ENCODE measurements at places on chromosomes 16 and 17. TPM values are rescaled to one million over a fixed set of nuclear protein-coding genes. Genes with fewer than 3 reads are reported as not detected.
A peak's percentile ranks its signal among the peaks of the same experiment; 100 is the strongest.

- DNase-seq: no peak
Measured at GRCh38 chr16:85526185-85526974, 86.7 kb upstream of the GSE1 start.

DNA sequence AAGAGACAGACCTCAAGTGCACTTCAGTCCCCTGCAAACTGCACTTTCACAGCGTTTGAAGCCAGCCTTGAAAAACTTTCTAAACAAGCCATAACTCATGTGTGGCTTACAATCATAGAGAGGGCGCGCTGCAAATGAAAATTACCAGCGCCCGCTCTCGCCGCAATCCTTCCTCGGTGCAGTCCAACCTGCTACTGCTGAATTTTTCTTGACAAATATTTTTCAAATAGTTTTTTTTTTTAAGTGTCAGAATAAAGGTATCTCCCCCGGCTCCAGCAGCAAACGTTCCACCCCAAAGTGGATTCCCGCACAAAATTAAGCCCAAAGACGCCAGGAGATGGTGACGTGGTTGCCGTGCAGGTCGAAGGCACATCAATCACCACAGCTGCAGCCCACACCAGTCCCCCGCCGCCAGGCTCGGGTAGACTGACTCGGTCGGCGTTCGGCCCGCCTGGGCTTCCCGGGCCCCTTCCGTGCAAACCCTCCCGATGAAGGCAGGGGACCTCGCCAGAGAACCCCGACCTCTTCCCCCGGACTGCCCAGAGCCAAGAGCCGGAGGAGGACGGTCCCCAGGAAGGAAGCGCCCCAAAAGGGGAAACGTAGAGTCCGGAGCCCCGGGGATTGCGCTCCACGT lies 630 bp downstream of the GRB2 start:
- peak; percentile 29 for DNase-seq

- peak; percentile 36 for DNase-seq
Measured at GRCh38 chr17:59002848-59003247, 103.8 kb downstream of the TRIM37 start.

DNA sequence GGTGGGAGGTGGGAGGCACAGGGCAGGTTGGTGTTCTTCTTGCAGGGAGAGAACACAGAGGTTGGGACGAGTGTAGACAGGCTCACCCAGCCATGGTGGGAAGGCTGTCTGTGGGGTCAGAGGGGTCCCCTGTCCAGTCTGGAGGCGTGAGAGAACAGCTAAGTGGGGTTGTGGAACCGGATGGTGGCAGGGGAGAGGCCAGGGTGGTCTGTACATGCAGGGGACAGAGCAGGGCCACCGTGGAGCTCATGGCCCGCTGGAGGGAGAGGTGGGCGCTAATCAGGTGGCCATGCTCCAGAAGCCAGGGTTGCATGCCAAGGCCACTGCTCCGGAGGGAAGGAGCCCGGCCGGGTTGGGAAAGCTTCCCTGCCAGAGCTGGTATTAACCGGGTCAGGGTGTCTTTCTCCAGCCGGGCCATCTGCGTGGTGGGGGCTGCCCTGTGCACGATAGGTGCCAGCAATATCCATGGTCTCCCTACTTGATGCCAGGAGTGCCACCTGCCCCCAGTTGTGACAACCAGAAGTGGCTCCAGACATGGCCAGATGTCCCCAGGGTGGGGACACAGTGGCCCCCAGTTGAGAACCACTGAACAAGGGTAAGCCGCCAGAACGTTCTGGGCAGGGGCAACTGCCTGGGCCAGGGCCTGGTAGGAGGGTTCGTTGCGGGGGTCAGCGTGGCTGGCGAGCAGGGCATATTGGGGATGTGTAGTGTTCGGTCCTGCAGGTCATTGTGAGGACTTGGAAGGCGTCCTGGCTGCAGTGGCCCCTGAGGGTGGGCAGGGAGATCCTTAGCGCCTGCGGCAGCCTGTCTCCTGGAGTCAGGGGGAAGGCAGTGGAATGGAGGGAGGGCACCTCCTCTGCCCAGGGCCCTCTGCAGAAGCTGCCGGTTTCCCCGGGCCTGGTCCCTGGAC lies 5.1 kb downstream of the SNN start:
- no peak for DNase-seq

DNA sequence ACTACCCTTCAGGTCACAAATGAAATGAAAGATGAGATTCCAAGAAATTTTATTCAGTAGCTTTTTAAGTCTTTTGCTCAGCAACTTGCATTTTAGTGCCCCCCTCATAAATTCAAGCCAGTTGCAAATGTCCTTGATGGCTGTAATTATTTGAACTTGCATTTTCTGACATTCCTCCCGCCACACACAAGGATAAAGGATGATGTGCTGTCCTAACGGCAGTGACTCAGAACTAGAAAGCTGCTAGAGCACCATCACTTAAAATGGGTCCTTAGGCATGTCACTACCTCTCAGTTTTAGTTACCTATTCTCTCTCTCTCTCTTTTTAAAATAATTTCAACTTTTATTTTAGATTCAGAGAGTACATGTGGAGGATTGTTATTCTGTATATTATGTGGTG lies 306.7 kb downstream of the CNTNAP4 start:
- DNase-seq: no peak

- DNase-seq: no peak
Measured at GRCh38 chr17:880443-881269, 98.5 kb downstream of the MRM3 start.

- no peak for DNase-seq
Measured at GRCh38 chr16:52296076-52296475, 250.9 kb downstream of the TOX3 start.

- no peak for DNase-seq
Measured at GRCh38 chr17:49760932-49761558, 2.9 kb downstream of the FAM117A start.

DNA sequence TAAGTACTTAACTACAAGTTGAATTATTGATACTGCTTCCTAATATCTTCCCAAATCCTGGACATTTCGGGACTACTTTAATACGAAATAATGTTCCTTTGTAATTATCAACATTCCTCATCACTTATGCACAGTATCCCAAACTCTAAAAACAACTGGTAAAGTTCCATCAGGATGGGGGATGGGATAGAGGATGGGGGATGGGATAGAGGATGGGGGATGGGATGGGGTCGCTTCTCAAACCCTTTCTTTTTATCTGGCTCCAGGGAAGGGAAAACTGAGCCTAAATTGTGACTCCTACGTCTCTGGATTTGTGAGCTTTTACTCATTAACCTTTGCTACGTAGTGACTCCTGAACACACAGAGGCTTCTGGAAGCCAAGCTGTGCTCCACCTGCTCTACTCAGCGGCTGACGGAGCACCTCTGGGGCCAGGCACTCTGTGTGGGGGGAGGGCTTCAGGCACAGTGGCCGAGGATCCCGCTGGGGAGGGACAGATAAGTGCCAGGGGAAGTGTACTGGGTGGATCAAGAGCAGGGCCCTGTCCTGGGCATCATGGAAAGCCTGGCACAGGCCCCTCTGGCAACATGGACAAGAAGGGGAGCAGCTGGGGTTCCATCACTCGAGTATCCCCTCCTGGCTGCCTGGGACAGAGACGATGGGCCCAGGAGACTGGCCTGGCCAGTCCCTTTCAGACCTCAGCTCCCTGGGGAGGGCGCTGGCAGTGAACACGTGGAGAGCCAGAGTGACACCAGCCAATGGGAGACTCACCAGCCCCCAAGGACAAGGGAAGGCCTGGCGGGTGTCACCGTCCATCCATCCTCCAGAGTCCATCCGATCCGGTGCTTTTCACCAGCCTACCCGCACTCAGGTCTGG lies 56.2 kb downstream of the PGS1 start:
- no peak for DNase-seq

GRCh38 chr16:49835161-49835777 lies 20.6 kb downstream of the ZNF423 start:
- DNase-seq: no peak

DNA sequence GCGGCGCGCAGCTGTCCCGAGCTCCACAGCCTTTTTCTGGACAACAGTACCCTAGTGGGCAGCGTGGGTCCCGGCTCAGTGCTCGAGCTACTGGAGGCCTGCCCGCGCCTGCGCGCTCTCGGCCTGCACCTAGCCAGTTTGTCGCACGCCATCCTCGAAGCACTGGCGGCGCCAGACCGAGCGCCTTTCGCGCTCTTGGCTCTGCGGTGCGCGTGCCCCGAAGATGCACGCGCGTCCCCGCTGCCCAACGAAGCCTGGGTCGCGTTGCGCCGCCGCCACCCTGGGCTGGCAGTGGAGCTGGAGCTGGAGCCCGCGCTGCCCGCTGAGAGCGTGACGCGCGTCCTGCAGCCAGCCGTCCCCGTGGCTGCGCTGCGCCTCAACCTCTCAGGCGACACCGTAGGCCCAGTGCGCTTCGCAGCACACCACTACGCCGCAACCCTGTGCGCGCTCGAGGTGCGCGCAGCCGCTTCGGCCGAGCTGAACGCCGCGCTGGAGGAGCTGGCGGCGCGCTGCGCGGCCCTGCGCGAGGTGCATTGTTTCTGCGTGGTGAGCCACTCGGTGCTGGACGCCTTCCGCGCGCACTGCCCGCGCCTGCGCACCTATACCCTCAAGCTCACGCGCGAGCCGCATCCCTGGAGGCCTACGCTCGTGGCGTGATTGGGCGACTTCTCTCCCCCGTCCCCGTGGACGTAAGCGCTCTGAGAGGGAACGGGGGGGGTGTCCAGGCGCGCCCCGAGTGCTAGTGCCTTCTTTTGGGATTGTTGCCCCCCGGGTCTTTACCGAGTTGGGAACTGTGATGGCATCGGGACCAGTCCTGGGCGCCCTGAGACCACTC lies 1.2 kb upstream of the HSF4 start:
- no peak for DNase-seq

GRCh38 chr16:69894676-69895075 lies 56.5 kb upstream of the CLEC18A start:
- no peak for DNase-seq

DNA sequence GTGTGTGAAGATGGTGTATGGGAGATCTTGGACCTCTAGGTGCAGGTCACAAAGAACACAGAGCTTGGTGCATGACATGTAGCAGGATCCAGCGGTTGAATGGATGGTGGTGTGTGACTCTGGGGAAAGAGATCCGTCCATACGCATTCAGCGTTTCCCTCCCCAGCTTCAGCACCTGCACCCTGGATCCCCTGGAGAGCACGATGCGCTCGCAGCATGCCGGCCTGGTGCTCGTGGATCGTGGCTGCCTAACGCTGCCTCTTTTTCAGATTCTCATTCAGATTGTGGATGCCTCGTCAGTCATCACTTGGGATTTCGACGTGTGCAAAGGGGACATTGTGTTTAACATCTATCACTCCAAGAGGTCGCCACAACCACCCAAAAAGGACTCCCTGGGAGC lies 70.9 kb downstream of the SEC14L1 start:
- no peak for DNase-seq

- no peak for DNase-seq
Measured at GRCh38 chr16:1338119-1338730, 4.8 kb downstream of the BAIAP3 start.

GRCh38 chr16:5845046-5845445 lies 747.5 kb upstream of the EEF2KMT start:
- DNase-seq: no peak

DNA sequence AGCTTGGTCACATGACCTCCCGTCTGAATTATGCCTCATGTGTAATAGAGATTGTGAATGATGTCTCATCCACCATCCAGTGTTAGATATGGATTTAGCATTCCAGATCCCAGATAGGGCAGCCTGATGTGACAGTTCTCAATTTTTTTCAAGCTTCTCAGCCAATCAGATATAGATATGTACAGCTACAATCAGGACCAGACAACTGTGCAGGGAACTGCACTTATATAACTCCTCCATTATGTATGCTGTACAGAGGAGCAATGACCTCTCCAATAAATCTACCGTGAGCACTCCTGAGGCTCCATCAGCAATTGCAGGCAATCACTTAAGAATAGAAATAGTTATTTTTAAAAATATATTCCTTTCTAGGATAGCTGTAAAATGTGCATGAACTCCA lies 722.8 kb upstream of the SOX9 start:
- DNase-seq: no peak

- no peak for DNase-seq
Measured at GRCh38 chr16:88804552-88805339, 1.2 kb downstream of the CDT1 start.

DNA sequence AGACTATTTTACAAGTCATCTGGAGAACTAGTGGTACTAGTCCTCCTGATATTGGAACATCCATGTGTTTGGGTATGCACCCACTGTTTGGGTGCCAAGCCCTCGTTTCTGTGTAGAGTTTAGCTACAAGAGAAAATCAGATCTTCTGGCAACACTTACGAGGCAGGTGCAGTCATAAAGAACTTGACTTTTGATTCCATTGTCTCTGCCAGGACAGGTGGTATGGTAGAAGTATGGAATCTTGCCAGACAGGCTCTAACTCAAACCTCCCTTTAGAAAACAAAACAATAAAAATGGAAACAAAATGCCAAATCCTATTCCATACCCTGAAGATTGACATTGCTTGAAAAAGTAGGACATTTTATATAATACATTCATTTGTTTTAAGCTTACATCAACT lies 16.0 kb downstream of the RNF43 start:
- no peak for DNase-seq

DNA sequence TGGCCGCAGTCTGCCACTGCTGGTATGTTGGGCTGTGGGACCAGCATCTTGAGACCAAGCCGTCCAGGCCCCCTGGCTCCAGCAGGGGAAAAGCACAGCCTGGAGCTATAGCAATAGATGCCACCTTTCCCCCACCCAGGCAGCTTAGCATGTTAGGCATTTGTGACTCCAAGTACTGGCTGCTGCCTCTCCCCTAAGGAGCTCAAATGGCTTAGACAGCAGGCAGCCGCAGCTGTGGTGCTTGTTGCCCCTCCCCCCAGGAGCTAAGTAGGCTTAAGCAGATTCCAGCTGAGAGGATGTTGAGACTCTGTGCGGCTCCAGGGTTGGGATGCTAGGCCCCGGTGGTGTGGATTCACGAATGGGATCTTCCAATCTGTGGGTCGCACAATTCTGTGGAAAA lies 88.8 kb upstream of the ANKFN1 start:
- DNase-seq: no peak

DNA sequence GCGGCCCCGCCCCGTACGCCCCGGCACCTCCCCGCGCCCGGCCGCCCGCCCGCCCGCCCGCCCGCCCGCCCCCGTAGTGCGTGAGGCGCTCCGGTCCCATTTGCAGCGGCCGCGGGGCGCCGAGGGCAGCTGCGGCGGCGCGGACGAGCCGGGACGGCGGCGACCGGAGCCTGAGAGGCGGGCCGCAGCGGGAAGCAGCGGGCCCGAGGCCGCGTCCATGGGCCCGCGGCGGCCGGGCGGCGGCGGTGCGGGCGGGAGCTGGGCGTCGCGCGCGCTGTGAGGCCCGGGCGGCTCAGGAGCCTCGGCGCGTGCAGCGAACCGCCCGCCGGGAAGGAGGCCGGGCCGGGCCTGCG lies at the start of gene MPRIP:
TSS of gene MPRIP (plus strand) at position 74 of the 353 bp plus-strand sequence. CDS start 392 bp downstream, outside the sequence.
- no peak for DNase-seq

Gene GALK1
- total RNA-seq: 65.4 TPM

Gene CDRT4
- not detected for total RNA-seq

Gene B4GALNT2
- not detected for total RNA-seq

Gene TOM1L1
- total RNA-seq: 28.9 TPM

Gene MT4
- not detected for total RNA-seq

Gene GSDMA
- total RNA-seq: not detected

Gene FBXW10B
- 0.83 TPM for total RNA-seq

Gene PIMREG
- 94.6 TPM for total RNA-seq

Gene FAM83G
- 9.2 TPM for total RNA-seq

Gene GDPD3
- total RNA-seq: 0.83 TPM

Data from LHCN-M2 (cell line).